ENCODE measurements at places on chromosomes 1 and 21.

GRCh38 chr1:156648951-156649350 lies 7.0 kb downstream of the BCAN start:
- no peak for DNase-seq

DNA sequence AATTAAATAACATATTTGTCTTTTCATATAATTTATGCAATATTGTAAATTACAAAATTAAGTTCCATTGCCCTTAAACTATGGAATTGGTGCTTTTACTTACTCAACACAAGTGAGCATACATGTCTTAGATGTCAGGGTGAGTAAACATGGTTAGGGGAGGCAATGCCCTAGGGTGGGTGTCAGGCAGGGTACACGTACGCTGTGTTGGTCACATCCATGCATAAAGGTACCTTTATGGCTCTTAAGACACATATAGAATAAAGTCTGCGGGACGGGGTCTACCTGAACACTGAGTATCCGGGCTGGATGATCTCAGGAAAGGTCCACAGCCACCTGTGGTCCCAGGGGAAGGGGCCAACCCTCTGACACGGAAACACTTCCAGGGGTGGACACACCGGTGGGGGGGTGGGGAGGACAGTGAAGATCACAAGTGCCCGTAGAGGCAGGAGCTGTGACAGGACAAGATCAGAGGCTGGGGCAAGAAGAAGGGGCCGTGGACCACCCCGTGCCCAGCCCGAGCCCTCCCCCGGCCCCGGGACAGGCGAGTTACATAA lies 720 bp downstream of the LIN9 start:
- no peak for DNase-seq

- DNase-seq: peak; percentile 70
Observed at GRCh38 chr1:223748773-223749733, 36.7 kb downstream of the CAPN2 start.

DNA sequence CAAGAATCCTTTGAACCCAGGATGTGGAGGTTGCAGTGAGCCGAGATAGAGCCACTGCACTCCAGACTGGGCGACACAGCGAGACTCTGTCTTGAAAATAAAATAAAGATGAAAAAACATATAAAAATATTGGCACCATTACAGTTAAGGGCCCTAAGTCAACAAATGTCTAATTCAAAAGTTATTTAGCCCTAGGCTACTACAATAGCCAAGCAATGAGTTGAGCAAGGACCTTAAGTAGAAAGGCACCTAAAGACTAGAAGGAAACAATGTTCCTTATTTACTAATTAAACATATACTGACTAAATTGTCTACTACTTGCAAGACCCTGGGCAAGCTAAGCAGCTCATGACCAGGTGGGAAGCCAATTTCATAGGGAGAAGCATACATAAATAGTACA lies 4.1 kb downstream of the PIK3R3 start:
- DNase-seq: no peak

- DNase-seq: no peak
Observed at GRCh38 chr1:43776043-43776761, 68.9 kb downstream of the ST3GAL3 start.

Data from ureter (tissue), 1 donor.